CD4-positive, alpha-beta T cell treated with Interleukin-12 subunit alpha and Interleukin-12 subunit beta, for 1 hour (primary cell): ENCODE measurements at places on chromosomes 6 and 20.
A peak's percentile ranks its signal among the peaks of the same experiment; 100 is the strongest.

- DNase-seq = no peak
Measured at GRCh38 chr6:34976239-34976638, 87.2 kb downstream of the ANKS1A start.

- no peak for DNase-seq
Measured at GRCh38 chr6:27644528-27644927, 171.6 kb upstream of the ZNF184 start.

DNA sequence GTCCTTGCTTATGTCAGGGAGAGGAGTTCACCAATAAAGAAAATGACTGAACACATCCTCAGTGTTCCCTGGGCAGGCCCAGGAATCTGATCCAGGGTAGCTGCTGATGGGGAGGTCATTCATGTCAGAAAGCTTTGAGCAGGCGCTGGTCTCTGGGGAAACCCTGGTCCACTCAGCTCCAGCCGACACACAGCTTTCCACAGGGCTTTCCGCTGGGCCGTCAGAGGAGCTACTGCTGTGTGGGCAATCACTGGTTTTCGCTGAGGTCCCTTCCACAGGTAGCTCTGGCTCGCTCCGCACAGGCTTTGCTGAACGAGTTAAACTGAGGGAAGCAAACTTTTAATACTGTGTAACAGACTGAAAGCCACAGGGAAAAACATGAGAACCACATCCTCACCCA is 17.5 kb upstream of the ANKRD60 start:
- DNase-seq = no peak

GRCh38 chr20:51522207-51522606 is 20.3 kb downstream of the NFATC2 start:
- no peak for DNase-seq

GRCh38 chr6:28488916-28489365 is 26.7 kb downstream of the GPX6 start:
- peak; percentile 34 for DNase-seq

DNA sequence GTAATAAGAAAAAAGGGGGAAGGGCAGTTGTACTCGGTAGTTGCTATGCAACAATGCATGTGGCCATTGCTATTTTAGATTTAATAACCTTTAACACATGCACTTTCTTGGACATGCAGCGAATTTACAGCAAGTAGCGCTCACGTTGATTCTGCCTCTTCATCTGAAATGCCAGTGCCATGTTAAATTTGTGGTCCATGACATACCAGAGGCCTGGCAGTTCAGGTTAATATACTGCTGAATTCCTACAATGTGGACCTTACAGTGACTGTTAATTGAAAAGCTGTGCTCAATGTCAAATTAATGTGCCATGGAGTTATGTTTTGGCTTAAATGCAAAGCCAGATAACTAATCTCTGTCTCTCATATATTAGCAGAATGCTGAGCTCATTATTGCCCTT is 699.7 kb downstream of the DOK5 start:
- no peak for DNase-seq

GRCh38 chr6:47032974-47033765 is 9.0 kb downstream of the ADGRF1 start:
- DNase-seq = no peak

DNA sequence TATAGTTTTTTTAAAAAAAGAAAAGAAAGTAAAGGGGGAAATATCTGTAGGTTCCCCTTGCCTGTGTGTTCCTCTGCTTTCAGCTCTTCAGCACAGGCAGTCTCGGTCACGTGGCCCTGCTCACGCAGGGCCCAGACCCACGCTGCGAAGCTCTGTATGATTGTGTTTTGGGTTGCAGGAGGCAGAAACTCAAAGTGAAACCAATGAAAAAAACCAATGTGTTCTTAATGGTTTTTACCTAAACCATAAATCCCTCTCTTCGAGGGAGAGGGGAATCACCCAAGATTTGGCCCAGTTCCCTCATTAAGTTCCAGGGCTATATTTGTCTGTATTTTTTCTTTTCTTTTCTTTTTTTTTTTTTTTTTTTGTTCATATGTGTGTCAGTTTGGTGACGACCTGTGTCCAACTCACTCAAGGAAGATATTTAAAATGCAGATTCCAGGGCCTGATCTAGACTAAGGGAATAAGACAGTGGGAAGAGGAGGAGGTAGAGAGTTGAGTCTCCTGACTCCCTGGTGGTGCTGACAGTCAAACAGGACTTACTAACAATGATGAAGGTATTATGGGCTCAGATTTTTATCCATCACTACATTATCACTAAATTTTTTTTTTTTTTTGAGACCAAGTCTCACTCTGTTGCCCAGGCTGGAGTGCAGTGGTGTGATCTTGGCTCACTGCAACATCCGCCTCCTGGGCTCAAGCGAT is 33.8 kb upstream of the RREB1 start:
- peak; percentile 56 for DNase-seq

DNA sequence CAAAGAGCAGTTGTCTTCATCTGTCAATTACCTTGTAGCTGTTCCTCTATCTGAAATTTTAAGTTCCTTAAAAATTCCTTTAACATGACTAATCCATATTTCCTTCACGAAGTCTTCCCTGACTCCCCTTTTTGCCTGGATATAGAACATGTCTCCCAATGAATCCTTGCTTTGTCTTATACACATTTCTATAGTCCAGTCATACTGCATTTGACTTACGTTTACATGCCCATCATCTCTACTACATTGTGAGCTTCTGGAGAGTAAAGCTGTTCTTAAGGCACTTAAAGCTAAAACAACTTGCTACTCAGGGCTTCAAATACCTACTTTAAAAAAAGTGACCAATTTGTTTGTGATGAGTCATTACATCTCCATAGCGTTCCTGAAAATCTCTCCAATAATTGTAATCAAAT is 4.9 kb downstream of the REV3L start:
- DNase-seq = no peak

DNA sequence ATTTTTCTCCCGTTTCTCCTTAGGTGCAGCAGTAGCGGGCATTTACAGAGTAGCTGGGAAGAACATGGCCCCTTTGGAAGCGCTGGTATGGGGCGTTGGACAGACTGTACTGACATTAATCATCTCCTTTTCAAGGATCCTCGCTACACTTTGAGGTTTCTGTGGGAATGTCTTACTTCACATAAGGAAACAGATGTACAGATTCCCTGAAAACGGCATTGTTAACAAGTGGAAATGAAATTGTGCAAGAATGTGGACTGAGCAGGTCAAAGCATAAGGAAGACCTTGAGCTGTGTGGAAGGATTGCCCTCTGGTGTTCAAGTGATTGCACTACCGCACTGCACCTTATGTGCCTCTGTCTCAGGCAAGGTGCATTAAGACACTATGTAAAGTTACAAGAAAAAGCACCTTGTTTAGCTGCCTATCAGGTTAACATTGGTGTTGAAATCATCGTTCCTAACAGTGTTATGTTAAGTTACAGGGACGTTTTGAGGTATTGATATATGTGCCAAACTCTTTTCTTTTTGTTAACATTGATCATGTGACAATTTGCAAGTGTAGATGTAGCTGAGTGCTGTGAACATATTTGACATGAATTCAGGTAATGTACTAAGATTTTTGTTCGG is 38.0 kb downstream of the TMEM170B start:
- DNase-seq = peak; percentile 63

DNA sequence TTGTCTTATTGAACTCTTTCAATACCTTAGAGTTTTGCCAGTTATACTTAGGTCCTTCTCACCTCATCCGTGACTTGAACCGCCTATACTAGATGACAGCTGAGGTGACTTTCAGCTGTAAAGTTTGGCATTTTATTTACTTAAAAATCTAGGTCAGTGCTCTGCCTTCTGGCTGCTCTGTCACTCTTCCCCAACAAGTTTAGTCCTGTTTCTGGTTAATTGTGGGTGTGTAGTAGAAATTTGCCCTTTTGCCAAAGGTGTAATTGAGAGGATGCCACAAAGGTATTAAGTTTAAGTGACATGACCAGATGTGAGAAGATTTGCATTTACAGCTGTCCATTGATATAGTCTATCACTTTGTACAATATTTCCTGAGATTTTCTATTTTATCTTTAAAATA is 106.2 kb downstream of the FARS2 start:
- no peak for DNase-seq

GRCh38 chr6:166046226-166046625 is 121.4 kb downstream of the TBXT start:
- no peak for DNase-seq

DNA sequence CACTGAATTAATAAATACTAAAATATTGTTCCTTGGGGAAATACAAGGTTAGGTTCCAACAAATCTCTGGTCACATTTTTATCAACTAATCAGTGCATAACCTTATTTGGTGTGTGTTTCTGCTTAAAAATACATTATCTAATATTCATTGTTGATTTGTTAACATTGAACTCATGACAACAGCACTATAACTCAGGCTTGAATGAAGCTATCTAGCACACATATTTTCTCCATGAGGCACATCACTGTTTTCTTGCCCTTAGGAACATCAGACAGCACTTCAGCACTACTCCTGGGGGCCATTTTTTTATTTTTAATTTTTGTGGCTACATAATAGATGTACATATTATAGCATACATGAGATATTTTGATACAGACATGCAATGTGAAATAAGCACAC is 277.2 kb upstream of the NT5E start:
- no peak for DNase-seq

- no peak for DNase-seq
Measured at GRCh38 chr6:170206317-170206621, 84.6 kb downstream of the DLL1 start.

GRCh38 chr6:139912735-139913400 is 538.4 kb upstream of the CITED2 start:
- DNase-seq = no peak

DNA sequence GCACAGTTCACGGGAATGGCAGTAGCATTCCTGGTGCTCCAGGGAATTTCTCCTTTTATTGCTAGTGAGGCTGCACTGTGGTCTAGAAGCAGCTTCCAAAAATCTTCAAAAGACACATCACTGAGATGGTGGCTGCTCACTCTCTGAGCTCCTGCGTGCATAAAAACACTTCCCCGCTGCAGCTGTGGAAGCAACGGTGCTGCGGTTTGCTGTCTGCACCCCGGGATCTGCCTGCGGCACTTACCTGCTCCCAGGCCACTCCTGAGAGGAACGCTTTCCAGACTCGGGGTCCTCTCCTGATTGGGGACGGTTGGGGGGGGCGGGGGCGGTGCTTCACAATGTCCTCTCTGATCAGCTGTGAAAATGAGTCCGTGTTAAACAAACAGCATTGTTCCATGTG is 77.9 kb downstream of the TMEM242 start:
- DNase-seq = no peak

GRCh38 chr6:169920359-169921020 is 169.1 kb downstream of the ERMARD start:
- no peak for DNase-seq

GRCh38 chr6:80550281-80550680 is 443.8 kb downstream of the BCKDHB start:
- no peak for DNase-seq

DNA sequence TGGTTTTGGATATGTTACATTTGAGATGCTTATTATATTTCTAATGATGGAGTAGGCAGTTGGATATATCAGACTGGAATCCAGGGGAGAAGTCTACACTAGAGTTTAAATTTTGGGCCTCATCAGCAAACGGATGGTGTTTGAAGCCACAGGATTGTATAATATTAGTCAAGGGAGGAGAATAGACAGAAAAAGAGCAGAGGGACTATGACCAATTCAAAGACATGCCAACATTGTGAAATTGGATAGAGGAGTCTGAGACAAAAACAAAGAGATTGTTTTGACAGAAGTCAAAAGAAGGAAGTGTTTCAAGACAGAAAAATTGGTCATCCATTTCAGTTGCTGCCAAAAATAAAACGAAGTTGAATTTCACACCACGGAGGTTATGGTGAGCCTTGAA is 66.5 kb downstream of the NOX3 start:
- DNase-seq = no peak

GRCh38 chr6:144847916-144848315 is 562.8 kb downstream of the UTRN start:
- DNase-seq = no peak

DNA sequence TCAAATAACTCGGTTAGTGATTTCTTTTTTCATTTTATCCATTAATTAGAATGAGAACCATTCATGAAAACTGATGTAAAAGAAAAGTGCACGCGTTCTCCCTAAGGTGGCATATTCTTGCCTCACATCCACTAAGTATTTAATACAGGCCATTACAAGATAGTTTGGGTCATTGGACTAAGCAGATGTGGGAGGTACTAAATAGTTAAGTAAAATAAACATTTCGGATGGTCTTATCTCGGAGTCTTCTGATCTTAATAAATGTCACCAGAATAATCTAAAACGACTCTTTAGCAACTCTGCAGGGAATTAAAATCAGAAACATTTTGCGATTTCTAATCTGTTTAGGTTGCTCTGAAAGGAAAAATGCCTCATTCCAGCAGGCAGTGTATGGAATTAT is 78.7 kb downstream of the RFX6 start:
- no peak for DNase-seq

GRCh38 chr6:37636116-37636515 is 61.6 kb downstream of the MDGA1 start:
- no peak for DNase-seq
